ENCODE measurements at places on chromosomes 6 and 20. TPM values are rescaled to one million over a fixed set of nuclear protein-coding genes. Genes with fewer than 3 reads are reported as not detected.

The DNAJC5 gene
- 48.5 TPM for total RNA-seq

DNA sequence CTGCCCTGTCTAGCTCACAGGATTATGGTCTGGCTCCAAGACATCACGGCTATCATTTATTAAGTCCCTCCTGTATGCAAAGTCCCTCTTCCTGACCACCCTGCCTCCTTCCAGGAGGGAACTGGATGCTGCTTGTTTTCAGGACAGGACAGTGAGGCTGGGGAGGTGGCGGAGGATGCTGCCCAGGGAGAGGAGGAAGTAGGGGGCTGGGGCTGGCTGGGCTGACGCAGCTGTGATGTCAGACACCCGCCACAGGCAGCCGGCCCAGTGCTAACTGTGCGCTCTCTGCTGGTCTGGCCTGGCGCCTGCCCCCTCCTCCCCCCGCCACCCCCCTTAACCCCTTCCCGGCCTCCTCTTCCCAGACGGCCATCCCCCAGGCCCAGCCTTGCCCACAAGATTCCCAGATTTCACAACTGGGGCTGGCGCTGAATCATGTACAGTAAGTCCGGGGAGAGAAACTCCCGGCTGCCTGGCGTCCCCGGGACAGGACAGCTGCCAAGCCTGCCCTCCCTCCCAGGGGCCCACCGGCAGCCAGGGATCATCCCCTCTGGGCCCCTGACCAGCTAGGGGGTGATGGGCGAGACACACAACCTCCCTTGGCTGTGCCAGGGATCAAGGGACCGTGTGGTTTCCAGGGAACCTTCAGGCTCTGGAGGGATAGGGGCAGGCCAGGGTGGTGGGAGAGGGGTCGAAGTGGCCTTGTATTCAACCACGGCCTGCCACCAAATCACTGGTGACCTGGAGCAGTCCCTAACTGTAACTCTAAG lies 118.1 kb downstream of the CEBPB start:
- DNase-seq, result peak; percentile 81
- peak overlapping the region; percentile 23 for H3K4me3 ChIP-seq
- H3K27ac ChIP-seq, result peak overlapping the region; percentile 89
- no peaks in the 10 kb centered on the region for H3K36me3 ChIP-seq
- H3K4me1 ChIP-seq, result peaks cover 57% of the 10 kb centered on the region

The KIF25 gene
- total RNA-seq, result not detected

DNA sequence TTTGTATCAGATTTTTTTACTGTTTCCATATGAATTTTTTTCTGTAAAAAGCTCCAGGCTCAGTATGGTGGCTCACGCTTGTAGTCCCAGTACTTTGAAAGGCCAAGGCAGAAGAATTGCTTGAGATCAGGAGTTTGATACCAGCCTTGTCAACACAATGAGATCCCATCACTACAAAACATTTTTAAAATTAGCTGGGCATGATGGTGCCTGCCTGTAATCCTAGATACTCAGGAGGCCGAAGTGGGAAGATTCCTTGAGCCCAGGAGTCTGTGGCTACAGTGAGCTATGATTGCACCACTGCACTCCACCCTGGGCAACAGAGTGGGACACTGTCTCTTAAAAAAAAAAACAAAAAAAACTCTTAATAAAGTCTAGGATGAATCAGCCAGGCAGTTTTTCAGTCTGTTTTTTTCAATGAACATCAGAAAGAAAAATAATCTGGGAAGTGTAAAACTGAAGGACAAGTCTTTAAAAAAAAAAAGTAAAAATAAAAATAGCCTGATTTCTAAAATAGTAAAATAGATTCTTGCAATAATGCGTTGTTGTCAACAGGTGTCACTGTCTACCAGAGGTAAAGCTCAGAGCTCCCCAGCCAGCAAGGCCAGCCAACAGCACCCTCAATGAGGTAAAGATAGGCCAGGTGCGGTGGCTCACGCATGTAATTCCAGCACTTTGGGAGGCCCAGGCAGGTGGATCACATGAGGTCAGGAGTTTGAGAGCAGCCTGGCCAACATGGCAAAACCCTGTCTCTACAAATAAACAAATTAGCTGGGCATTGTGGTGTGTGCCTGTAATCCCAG lies 9.3 kb upstream of the ATG5 start:
- no peaks in the 10 kb centered on the region for H3K27me3 ChIP-seq
- H3K4me3 ChIP-seq, result no peak overlapping the region
- DNase-seq, result no peak
- H3K4me1 ChIP-seq, result peaks cover 5% of the 10 kb centered on the region
- no peaks in the 10 kb centered on the region for H3K36me3 ChIP-seq

DNA sequence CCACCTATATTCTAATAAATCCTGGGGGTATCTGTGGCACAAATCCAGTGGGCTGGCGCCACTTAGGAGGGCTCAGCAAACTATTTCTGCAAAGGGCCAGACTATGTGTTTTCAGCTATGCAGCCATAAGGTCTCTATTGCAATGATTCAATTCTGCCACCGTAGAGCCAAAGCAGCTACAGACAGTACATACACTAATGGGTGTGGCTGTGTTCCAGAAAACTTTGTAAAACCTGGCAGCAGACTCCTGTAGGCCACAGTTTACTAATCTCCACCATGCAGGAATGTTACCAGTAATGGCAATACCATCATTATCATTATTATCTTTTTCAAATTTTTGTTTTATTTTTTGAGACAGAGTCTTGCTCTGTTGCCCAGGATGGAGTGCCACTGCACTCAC lies 65.7 kb downstream of the SULF2 start:
- H3K27ac ChIP-seq, result no peak overlapping the region
- H3K4me3 ChIP-seq, result no peak overlapping the region
- H3K4me1 ChIP-seq, result no peaks in the 10 kb centered on the region
- no peaks in the 10 kb centered on the region for H3K36me3 ChIP-seq

The SYNGAP1 gene
- total RNA-seq, result 1.1 TPM

DNA sequence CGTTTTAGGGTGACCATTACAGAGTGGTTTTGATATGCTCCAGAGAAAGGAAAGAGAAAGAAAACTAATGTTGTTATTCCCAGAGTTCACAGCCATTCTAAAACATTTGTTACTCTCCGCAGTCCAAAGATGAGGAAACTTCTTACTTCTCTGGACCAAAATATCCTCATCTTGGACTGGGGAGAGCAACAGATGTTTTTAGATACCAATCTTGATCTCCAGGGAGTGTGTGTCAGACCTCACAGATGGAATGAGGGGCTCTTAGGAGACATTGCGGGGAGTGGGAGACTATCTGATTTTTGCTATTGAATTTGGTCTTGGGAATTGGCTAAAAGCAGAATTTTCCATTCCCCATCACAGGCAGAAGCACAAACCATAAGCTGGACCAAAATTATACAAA lies 110.8 kb downstream of the TNFAIP3 start:
- H3K36me3 ChIP-seq, result no peaks in the 10 kb centered on the region
- DNase-seq, result no peak
- H3K4me1 ChIP-seq, result no peaks in the 10 kb centered on the region
- no peak overlapping the region for H3K4me3 ChIP-seq

DNA sequence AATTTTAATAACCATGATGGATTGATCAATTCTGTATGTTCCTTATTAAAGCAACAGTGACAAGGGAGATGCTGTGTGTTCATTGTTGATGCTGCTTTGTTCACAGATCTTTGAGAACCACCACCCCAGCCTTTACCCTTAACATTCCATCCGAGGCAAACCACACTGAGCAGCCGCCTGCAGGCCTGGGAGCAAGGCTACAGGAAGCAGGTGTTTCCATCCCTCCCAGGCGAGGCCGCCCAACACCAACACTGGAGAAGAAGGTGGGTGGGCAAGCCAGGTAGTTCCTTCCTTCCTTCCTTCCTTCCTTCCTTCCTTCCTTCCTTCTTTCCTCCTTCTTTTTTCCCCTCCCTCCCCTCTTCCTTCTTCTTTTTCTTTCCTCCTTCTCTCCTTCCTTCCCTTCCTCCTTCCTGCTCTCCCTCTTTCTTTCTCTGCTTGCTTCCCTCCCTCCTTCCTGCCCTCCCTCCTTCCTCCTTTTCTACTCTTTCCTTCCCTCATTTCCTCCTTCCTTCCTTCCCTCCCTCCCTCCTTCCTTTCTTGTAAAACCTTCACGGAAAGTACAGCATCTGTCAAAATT lies 13.7 kb downstream of the TTLL2 start:
- no peak overlapping the region for H3K4me3 ChIP-seq
- no peaks in the 10 kb centered on the region for H3K27me3 ChIP-seq
- no peaks in the 10 kb centered on the region for H3K36me3 ChIP-seq

The PPIL6 gene
- 0.29 TPM for total RNA-seq

All from SJSA1 (cell line).